NCI-H526 treated with DMSO at 0.1 percent for 48 hours (cell line): ENCODE measurements at places on chromosomes 4 and X.

DNA sequence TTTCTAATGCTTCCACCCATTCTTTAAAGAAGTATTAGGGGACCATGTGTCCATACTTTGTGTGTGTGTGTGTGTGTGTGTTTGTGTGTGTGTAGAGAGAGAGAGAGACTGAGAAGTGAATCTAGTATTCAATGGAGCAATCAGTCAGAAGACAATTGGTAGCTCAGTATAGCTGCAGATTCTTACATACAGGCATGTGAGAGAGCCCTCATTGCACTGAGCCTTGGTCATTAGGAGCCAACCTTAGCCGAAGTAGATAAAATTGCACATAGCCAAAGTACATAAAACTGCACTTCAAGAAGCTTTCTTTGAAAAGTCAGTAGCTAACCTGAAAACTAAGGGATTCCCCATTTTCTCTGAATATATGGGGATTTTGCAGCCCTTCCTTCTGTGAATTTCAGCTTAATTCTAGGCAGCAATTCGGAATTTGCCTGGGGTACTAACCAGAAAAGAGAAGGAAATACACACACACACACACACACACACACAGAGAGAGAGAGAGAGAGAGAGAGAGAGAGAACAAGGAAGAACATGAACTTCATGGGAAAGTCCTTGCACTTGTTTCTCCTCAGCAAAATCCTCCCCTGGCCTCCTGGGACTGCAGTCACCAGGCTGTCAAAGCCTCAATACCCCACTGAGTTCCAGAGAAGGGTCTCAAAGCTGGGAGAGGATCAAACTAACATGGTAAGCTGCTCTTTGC lies 1.7 kb upstream of the PRDM8 start:
- DNase-seq = no peak

- no peak for DNase-seq
Observed at GRCh38 chr4:126727461-126727860, 905.3 kb upstream of the INTU start.

GRCh38 chr4:185244763-185245162 lies 35.4 kb downstream of the SNX25 start:
- no peak for DNase-seq

GRCh38 chr4:171846232-171846631 lies 33.0 kb downstream of the GALNTL6 start:
- peak; percentile 10 for DNase-seq

- DNase-seq = no peak
Observed at GRCh38 chrX:34877436-34877835, 65.2 kb upstream of the FAM47B start.

GRCh38 chr4:189304809-189305208 lies 635.9 kb upstream of the FRG1 start:
- no peak for DNase-seq

DNA sequence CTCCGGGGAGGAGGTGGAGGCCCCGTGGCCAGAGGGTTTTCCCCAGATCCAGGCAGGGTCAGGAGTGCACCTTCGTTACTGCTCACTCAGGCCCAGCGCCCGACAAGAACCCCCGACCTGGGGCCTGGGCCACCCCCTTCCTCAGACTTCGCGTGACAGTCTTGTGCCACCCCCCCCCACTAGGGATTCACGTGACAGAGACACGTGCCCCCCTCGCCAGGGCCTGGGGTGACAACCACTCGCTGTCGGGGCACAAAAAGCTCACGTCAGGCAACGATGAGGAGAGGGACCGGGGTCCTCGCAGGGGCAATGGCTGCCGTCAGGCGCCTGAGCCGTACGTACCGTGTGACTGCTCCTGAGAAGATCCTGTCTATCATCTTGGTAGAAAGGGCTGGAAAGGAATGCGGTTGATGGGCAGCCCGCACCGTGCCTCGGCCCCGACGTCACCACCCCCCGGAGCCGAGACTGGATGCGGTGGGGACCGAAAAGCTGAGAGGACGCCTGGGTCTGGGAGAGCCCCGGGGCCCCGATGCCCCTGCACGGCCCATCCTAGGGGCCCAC lies 23.0 kb upstream of the GTPBP6 start:
- DNase-seq = no peak

GRCh38 chr4:168725930-168726329 lies 229.1 kb downstream of the PALLD start:
- DNase-seq = no peak
